ENCODE measurements at places on chromosomes 7 and 10.

GRCh38 chr7:105672801-105673200, 91.5 kb upstream of the EFCAB10 start:
- no peak for DNase-seq

GRCh38 chr7:51366930-51367613, 50.5 kb upstream of the COBL start:
- no peak for DNase-seq

DNA sequence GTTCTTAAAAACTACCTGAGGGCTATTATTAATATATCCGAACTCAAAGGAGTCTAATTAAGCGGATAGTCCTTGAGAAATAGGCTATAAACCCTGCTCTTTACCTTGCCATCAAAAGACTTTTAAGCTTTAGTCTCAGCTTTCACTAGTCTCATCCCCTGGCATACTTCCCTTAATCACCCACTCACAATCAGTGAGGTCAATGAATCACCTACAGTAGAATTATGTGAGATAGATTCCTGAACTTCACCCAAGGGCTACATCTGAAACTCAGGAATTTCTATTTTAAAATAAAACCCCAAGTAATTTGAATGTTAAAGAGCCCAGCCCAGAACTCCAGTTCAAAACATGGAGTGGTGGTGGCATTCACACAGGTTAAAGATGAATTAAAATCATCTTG, 108.7 kb downstream of the ETV1 start:
- no peak for DNase-seq

DNA sequence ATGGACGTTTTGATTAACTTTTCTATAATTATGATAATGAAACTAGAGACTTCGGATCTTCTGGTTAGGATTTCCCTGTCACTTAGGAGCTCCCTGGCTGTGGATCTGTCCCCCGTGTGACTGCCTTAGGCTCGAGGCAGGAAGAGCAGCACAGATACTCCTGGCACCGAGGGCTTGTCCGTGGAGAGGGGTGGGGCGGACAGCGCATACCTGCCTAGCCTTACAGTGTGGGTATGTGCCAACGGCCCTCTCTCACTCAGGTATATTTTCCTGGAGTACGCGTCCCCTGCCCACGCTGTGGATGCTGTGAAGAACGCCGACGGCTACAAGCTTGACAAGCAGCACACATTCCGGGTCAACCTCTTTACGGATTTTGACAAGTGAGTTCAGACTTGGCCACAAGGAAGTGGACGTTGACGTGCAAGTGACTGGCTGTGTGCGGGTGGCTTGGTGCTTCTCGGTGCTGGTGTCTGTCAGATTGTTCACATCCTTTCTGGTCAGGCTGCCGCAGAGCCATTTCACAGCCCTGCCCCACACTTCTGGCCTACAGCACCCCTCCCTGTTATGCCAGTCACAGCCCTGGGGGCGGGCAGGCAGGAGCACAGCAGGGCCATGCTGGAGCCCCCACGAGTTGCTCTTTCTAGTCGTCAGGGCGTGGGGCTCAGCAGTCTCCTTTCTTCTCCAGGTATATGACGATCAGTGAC, 7.9 kb downstream of the EIF3B start:
- DNase-seq: no peak

DNA sequence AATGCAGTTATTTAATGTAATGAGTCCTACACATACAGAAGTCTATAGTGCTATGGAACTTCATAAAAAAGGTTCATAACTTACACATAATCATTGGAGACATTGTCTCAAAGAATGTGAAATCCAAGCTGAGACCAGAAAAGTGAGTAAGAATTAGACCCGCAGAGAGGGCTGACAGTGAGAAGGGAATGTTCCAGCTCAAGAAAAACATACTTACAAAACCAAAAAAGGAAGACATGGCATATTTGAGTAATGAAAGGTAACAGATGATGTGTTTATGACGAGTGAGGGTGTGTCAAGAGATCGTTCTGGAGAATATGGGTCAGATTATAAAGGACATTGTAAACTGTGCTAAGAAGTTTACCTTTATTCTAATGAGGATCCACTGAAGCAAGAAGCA, 566.5 kb downstream of the ATRNL1 start:
- no peak for DNase-seq

- no peak for DNase-seq
Measured at GRCh38 chr10:57791546-57791945, 476.1 kb downstream of the IPMK start.

- DNase-seq: peak; percentile 43
Measured at GRCh38 chr10:68550747-68551411, 9.3 kb upstream of the TET1 start.

- DNase-seq: no peak
Measured at GRCh38 chr7:11294218-11294617, 320.5 kb downstream of the PHF14 start.

DNA sequence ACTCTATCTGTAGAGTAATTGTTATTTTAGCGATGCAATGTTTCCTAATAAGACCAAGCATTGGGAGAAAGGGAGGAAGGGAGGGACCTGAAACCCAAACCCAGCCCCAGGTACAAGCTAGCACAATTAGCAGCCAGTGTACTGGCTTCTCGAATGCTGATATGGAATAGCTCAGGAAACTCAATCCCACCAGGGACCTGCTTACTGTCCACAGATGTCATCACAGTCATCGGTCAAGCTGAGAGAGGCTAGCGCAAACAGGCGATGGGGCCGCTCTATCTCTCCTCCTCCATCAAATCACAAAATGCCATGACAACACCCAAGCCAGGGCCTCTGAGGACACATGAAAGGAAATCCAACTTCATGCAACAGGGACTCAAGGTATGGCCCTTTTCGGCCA, 192.1 kb downstream of the KCNMA1 start:
- no peak for DNase-seq

DNA sequence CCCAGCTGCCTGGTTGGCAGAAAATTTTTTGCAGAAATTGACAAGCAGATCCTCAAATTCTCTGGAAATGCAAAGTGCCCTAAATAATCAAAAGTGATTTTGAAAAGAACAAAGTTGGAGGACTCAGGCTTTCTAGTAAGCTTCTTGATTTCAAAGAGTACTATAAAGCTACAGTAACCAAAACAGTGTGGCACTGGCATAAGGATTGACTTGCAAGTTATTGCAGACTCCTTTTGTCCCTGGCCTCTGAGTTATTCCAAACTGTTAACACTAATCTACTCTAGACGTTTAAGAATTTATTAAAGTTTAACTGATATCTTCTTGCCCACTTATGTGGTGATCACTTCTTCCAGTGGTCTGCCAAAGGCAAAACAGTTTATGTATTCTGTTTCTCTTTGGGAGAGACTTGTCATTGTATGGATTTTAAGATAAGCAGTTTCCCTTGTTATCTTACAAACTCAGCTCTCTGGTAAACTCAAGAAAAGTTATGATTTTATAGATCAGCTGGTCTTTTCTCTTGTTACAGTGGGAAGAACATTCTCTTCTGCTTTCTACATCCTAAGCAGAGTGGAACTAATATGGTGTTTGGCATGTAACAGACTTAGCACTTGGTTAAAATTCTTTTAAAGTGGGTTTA, 41.4 kb downstream of the LOXL4 start:
- no peak for DNase-seq

GRCh38 chr7:90968871-90969270, 295.4 kb upstream of the FZD1 start:
- no peak for DNase-seq

- DNase-seq: no peak
Measured at GRCh38 chr10:130196511-130197487, 60.6 kb downstream of the GLRX3 start.

DNA sequence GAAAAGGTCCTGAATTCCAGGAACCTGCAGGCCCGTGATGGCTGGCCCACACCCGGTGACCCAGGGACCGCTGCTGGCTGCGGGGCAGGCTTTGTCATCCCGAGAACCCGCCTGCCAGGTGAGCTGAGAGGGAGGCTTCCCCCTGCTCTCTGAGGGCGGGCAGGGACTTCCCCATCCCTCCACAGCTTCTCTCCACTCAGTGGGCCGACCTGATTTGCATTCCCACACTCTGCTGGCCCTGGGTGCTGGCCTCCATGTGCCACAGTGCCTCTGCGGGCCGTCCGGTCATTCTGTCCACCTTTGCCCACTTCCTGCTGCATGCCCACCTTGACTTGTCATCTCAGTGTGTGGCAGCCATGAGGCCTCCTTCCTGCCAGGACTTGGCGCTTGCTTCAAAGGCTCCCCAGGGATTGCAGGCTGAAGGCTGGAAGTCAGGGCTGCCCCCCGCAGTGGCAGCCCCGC, 35.3 kb downstream of the PALD1 start:
- peak; percentile 59 for DNase-seq

DNA sequence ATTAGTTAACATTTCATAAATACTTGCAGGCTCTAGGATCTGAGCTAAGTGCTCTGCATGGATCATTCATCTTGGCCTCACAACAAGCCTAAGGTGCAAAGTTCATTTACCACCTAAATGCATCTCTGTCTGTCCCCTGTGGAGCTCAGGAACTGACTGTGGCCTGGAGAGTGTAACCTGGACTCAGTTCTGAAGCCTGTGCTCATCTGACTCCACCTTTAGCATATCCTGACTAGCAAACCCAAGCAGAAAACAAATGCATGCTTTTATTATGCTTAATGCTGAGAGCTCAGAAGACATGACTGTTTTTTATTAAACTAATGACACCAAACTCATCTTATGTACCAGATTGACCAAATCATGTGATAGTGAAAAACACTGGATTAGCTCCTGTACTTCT, 245.6 kb upstream of the INHBA start:
- DNase-seq: no peak

DNA sequence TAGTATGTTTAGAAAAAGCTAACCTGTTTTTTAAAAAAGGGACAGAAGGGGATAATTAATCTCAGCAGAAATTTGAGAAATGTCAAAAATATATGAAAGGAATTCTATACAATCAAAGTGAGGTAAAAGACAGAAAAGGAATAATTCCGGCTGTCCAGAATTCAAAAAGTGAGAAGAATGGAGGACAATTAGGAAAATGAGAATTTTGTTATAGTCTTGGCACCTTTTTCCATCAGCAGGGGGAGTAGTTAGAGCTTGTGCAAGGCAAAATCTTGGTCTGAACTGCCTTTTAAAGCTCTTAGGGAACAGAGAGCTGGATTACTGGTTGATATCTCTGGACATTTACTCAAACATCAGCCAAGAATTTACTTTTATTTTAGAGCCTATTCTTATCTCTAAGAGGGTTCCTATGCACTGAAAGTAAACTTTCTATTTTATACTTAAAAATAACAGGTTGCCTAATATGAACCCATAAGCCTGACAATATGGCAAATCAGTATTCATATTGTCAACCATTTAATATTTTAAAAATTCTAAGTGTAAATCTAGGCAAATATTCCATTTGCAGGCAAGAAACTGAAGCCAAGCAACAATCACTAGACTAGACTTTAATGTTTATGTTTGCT, 185.6 kb downstream of the ANK3 start:
- DNase-seq: no peak

GRCh38 chr7:80213814-80214213, 79.2 kb downstream of the GNAI1 start:
- DNase-seq: no peak

- no peak for DNase-seq
Measured at GRCh38 chr7:30852308-30852684, 59.4 kb upstream of the AQP1 start.

GRCh38 chr10:976316-976715, 11.9 kb upstream of the GTPBP4 start:
- no peak for DNase-seq

DNA sequence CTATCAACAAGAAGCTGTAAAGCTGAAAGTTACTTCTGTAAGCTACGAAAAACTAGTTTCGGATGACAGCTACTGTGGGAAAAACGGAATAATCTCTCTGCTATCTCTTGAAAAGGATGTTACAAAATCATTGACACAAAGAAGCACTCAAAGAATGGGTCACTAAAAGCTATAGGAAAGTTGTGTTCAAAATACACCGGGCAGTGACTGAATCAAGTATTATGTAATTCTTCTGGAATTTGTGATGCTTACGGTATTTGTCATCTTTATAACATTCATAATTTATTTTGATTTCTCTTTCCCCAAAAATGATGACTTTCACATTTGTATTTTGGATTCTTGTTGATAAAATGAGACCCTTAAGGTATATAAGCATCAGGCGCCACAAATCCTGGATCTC, 112.1 kb upstream of the KLF6 start:
- no peak for DNase-seq

DNA sequence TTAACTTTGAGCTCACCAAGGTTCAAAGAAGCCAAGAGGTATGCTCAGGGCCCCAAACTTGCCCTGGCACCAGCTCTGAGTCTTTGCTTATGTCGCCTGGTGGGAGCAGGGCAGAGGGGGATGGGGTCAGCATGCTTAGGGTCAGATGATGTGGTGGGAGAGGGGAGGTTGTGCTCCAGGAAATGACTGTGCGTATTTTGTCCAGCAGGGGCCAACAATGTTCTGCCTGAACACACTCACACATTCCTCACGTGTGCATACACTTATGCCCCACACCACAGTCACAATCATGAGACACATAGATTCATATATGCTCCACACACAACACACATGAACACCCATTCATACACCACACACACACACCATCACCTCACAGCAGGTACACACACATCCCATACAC, 4.4 kb upstream of the RAMP3 start:
- DNase-seq: no peak

GRCh38 chr7:155705623-155706360, 61.3 kb downstream of the RBM33 start:
- no peak for DNase-seq

GRCh38 chr7:69674701-69675182, 76.5 kb downstream of the AUTS2 start:
- DNase-seq: no peak

DNA sequence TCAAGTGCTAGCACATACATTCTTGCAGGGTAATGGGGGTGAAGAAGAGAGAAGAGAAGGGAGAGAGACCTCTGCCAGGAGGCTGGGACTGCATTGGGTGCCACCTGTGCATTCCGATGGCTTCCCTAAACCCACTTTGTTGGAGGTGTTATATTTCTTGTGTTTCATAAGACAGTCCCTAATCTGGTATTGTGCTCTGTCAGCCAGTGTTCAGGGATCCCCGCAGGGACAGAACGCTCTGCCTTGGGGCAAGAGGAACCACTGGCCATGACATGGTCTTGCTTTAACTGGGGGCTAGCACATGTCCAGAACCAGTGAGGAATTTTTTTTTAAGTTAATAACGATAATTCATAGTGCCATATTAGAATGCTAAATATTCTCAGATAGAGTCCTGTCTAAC, 365.2 kb upstream of the GALNT17 start:
- no peak for DNase-seq

- DNase-seq: no peak
Measured at GRCh38 chr7:79953130-79953529, 181.5 kb upstream of the GNAI1 start.

DNA sequence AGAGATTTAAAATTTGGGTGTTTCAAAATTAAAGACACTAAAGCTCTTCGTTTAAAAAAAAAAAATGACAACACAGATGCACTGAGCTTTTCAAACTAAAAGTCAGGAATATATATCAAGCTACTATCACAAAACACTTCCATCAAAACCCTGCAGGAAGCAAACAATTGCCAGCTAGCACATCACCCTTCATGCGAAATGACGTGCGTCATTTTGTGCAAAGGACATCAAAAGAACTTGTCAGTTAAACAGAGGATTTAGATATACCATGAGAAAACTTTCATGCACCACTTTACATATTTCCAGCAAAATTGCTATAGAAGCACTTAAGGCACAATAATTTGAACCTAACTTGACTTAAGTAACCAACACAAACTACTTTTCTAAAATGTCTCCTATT, 264.7 kb downstream of the GRM8 start:
- no peak for DNase-seq
